ENCODE measurements at places on chromosomes 11 and 22.

DNA sequence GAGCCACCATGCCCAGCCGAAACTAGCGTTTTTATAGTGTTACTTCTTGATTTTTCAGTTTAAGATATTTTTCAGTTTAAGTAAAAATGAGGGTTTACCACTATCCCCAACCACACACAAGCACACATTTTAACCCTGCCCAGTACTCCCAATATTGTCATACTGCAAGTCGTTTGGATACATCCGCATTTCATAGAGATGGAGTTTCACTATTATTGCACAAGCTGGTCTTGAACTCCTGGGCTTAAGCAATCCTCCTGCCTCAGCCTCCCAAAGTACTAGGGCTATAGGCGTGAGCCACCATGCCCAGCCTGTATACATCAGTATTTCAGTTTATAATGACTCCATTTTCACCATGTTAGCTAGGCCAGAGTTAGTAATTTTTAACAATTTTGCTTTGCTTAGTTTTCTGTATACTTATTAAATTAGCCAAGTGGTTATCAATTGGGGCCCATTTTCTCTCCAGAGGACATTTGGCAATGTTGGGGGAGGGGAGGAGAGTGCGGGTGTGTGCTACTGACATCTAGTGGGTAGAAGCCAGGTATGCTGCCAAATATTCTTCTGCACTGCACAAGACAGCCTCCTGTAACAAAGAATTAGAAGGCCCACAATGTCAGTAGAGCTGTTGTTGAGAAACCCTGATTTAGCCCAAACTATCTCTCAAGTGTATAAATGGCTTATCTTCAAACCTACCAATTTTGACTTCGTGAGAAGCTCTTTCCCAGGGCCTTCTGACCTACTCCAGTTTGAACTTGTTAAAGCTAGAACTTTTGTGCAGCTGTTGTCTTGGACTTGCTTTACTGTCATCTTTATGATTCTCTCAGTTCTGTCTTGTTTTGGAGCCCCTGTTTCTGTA, 7.3 kb downstream of the USP47 start:
- DNase-seq = peak; percentile 82

GRCh38 chr11:43267856-43268580, 43.8 kb upstream of the API5 start:
- DNase-seq = no peak

- DNase-seq = no peak
These were observed 42.9 kb downstream of the LRRC32 start for GRCh38 chr11:76627606-76628005.

GRCh38 chr11:116412118-116412889, 360.5 kb downstream of the BUD13 start:
- DNase-seq = no peak

- no peak for DNase-seq
These were observed 38.0 kb upstream of the ARFGAP3 start for GRCh38 chr22:42895087-42895486.

DNA sequence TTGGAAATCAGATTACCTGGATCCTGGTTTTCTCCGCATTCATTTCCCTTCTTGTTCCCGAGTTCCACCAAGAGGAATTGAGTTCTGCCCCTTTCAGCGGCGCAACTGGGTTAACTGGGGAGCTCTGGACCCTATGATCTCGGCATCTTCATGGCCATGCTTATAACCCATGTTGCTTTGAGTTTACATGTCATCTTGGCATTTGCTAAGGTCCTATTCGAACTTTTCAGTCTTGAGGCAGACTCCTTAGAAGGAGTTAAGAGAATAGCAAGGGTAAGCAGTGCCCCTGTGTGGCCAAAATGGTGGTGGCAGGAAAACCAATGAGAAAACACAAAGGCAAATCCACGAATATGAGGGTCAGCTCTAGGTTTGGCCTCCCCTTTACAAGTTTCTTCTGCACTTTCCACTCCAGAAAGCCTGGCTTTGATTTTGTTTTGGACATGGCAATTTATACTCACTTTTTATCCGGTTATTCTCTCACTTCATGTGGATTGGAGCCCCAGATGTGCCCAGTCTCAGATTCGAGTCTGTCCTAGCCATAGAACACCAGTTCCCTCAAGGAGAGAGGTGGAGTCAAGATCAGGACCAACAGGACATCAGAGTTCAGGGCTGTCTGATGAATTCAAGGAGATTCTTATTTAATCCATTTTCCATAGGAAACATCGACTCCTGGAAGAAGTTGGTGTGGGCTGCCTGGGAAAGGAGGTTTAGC, 55.3 kb upstream of the FBXO3 start:
- DNase-seq = peak; percentile 62

GRCh38 chr22:48750826-48751440, 1076.7 kb downstream of the BRD1 start:
- DNase-seq = no peak

DNA sequence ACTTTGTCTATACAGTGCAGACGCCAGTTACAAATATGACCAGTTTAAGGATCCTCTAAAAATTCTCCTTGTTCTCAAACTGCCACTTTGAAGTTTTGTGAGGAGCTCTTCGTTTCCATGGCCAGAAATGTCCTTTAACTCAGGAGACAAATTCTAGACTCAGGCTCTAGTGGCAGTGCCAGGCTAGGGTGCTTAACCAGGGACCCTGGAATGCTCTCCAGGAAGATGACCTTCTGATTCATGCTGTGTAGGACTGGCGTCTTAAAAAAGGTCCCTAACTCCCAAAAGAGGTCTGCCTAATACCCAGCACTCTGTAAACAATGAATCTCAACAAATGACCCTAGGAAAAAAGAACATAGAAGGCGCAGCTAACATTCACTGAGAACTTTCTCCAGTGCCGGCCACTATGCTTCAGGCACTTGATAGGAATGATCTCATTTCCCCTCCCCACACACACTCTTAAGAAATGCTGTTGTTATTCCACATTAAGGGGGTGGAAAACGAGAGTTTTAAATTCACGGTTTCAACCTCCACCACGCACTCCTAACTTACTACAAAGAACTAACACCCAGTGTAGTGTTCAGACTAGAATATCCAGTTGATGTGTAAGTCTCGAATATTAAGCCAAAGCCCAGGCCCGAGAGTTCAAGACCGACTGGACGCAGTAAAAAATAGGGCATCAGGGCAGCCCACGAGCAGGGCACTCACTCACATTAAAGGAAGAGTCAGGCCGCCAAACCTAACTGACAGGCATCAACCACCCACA, 747 bp downstream of the NXF1 start:
- DNase-seq = peak; percentile 63

DNA sequence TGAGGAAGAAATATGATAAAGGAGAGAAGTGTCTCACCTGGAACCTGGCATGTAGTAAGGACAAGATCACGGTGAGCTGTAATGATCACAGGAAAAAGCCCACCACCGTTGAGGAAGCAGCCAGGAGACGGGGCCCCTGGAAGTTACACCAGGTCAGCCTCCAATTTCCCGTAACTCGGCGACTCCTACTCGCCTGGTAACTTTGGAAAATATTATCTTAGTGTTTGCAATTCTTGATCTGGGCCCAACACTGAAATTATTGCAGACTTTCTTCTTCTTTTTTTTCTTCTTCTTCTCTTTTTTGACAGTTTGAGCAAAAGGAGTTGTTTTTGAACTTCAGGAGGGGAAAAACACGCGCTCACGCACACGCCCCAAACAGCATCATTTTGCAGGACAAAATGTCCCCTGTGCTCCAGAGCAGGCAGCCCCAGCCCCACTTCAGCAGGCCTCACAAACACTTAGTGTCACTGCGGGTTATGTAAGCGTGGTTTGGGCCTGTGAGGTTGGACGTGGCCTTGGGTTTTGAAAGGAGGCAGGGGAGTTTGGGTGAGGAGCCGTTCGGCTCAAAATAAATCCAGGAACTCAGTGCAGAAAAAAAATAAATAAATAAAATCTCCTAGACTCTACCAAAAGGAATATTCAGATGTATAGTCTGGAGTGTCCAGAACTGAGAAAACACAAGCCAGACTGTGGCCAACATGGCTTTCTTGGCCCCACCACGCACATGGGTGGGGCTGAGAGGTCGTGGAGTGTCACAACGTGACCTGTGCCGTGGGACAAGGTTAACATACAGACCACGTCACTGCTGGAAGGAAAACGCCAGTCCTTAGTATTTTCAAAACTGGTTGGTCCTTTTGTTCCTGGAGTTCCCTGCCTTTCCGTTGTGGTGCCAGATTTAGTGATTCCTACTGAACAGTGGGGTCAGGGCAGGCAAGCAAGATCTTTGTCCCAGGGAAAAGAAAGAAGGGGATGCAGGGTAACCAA, 26.3 kb upstream of the MN1 start:
- DNase-seq = no peak

Measured in RKO (cell line).